ENCODE measurements at places on chromosomes 5 and 9.

DNA sequence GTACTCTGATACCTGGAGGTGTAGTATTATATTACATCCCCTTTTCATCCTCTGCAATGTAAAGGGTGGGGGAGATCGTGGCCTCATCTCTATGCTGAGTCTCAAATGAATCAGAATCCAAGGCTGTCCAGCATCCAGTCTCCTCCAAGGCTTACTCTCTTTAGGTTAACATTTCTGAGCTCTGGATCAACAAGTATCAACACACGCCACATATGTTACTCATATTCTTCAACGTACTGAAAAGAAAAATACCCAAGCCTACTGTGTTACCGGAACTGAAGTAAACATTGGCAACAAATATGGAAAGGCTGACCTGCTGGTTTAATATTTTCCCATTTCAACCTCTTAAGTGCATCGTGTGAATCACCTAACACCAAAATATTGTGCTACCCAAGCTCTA lies 241.8 kb downstream of the GAS1 start:
- no peak for DNase-seq

DNA sequence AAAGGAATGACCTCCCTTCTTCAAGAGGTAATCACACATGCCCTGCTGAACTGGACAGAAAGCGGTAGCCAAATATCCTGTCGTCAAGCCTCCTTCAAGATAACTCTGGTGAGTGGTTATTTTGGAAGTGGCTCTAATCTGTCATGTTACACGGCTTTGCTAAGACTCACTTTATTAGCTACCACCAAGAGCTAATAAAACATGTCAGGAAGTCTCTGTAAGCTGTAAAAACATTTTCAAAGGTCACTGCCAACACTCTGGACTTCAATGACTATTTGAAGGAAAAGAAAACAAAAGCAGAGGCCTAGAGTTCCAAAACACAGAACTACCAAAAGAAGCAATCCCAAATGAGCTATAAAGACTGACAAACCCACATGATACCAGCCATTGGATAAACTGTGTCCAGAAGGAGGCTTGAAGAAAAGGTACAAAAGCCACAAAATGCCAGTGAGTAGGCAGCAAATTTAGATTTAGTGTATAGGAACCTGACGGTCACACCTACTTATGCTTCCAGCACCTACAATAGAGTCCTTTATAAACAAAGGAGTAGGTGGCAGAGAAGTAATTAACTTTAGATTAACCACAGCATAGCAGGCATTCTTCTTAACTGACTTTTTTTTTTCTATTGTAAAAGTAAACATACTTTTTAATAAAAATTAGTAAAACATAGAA lies 97.3 kb upstream of the EQTN start:
- no peak for DNase-seq

GRCh38 chr9:107080130-107080529 lies 202.9 kb upstream of the RAD23B start:
- no peak for DNase-seq

GRCh38 chr9:29044959-29045358 lies 1471.7 kb upstream of the C9orf72 start:
- no peak for DNase-seq

DNA sequence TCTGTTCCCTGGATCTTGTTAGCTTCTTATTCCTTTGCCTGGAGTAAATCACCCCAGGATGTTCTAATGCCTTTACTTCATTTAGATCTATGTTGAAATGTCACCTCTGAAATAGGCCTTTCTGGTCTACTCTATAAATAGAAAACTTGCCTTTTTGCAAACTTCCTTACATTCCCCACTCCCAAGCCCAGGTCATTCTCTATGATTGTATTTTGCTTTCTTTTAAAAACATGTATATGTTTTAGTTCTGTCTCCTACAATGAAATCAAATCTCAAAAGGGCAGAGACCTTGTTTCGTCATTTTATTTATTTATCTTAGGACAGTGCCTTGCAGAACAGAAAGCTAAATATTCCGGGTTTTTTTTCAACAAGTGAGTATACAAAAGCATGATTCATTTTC lies 1657.7 kb upstream of the C9orf72 start:
- DNase-seq = no peak

DNA sequence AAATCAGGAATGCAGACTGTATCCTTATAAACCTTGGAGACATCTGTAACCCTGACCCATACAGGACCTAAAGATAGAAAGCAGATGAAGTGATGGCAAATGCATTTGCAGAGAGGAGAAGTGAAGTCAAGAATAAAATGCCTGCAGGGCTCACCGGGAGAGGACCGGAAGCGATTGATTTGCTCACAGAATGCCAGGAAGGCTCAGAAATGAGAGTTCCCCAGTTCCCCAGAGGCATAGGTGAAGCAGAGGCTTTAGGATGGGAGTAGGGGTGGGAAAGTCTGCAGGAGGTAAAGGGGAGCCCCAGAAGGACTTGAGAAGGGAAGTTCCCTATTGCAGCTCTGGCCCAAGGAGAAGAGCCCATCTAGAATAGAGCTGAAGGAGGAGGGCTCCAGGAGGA lies 63.9 kb upstream of the TNFAIP8 start:
- DNase-seq = no peak

DNA sequence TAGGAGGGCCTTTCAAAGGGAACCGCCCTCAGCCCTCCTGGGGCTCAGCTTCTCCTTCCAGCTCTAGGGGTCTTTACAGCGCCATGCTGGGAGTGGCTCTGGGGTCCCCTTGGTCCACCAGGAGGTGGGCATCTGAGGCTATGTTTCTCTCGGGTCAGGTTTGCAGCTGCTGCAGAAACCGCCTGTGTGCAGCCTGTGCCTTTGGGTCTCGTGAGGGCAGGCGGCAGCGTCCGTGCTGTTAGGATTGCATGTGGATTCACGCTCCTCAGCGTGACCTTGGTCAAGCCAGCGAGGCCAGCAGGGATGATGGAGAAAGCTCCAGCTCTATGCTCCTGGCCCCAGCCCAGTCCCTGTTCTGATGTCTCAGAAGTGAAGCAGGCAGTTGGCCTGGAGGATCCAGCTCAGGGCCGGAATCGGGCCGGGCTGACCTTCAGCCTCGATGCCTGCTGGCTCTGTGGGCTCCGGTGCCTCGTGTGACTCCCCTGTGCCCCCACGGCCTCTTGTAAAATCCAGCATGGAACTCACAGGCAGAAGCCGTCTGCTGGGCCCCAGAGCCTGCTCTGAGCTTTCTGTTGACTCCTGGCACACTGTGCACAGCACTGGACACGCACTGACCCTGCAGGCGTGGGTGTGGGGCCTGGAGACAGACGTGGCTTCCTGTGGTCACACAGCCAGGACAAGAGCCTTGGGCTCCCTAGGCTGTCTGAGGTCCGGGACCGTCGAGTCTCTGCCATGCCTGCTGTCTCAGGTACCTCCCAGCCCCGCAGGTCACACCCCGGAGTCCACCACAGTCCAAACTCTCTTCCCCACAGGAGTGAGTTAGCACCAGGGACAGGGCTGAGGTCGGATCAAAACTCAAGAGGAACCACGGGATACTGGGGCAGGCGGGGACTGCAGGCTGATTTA lies 54.3 kb downstream of the TRIP13 start:
- no peak for DNase-seq

GRCh38 chr5:174741352-174741751 lies 17.0 kb downstream of the MSX2 start:
- no peak for DNase-seq

DNA sequence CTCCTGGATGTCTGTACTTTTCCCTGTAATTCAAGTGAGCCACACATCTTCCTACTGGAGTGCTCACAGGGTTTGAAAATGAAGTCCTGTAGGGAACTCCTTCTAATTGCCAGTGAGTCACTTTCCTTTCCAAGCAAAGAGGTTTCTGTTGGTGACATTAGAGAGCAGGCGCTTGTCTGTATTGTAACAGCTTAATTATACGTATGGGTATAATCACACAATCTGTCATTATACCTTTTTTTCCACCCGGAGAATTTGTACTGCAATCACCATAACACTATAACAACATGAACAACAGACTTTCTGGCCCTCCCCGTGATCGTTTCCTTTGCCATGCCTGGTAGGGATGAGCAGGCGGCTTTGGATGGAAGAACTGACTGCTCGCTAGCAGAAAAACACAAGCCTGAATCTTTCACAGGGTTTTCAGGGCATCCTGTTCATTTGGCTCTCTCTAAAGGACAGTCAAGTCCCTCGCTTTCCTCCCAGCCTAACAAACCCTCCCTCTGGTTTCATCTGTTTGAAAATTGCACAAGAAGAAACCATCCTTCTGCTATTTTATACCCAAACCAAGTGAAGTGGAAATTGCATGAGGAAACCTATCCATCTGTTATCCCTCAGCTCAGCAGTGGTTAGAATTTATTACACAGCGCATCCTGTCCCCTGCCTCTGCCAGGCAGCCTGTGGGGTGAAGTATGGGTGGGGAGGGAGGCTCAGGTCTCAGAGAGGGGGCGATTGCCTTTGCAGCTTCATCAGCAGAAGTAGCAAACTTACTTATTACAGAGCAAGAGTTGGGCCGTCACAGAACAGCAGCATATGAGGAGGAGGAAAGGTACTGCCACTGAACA lies 307.0 kb upstream of the TLE4 start:
- no peak for DNase-seq

GRCh38 chr9:6645355-6646292 lies at the start of gene GLDC:
TSS of gene GLDC (minus strand) at chr9:6645729. CDS start at chr9:6645499, 230 bp downstream.
- no peak for DNase-seq

DNA sequence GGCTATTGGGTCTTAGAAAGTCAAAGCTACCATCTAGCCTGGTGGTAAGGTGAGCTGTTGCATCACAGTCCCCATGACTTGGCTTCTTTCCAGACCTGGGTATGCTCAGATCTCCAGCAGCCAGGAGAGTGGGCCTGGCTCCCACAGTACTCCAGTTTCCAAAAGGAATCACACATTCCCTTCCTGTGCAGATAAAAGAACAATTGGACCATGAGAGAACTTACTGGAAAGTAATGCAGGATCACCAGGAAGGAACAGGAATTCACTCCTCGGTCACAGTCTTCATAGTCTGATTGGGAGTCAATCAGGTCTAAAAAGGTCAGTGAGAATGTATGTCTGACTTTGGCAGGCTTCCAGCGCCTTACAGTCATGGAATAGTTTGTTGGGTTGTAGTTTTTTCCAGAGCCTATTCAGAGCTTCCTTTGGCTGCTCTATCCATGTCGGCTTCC lies 47.8 kb upstream of the CD180 start:
- DNase-seq = no peak

- no peak for DNase-seq
These were observed 5.6 kb downstream of the MEGF9 start for GRCh38 chr9:120708526-120709224.

- no peak for DNase-seq
These were observed 572.8 kb downstream of the TLE1 start for GRCh38 chr9:81116340-81117137.

DNA sequence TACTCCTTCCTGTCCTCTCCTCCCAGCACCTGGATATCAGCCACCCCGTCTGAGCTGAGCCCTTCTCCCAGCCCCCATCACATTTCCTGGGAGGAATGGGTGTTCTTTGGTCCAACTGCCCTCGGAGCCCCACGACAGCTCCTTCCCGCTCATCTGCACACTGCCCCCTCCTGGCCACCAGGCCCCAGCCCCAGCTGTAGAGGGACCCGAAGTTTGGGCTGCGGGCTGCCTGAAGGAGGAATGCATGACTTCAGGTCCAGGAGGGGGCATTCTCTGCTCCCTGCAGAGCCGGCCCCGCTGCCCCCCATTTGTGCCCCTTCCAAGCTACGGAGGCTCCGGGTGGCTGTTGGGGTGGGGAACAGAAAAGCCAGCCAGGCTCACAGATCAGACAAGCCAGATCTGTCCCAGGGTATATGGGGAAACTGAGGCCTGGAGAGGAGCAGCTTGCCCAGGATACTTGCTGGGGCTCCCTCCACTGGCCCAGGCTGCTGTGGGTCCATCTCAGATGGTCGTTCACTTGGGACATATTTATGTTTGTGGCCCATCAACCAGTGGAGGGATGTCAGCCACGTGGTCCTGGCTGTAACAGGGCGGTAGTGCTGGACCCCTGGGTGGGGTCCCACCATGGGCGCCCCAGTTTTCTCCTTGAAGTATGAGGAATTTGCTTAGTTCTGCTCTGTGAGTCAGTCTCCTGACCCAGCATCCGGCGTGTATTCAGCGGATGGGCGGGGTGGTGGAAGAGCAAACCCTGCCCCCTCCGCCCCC lies 33.1 kb downstream of the DAB2IP start:
- no peak for DNase-seq

GRCh38 chr5:14503017-14503680 lies 78.4 kb upstream of the OTULINL start:
- DNase-seq = no peak

GRCh38 chr9:113388833-113389232 lies 12.0 kb upstream of the HDHD3 start:
- no peak for DNase-seq

DNA sequence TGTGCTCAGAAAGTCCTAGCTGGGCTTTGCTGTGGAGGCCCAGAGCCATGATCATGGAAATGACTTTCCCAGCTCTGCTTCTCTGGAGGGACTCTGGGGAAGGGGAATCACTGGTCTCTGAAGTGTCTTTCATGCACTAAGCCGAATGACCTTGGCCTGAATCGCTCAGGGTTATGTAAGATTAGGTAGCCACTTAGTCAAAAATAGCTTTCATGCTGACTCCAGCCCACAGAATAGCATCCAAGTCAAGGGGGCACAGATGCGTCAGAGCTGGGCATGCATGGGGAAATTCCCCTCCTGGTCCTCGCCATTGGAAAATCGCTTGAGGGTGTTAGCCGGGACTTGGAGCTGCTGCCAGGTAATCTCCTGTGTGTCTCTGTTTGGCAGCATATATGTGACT lies 36.1 kb upstream of the PPARGC1B start:
- DNase-seq = no peak
